ENCODE measurements at places on chromosomes 4 and X.
A peak's percentile ranks its signal among the peaks of the same experiment; 100 is the strongest.

GRCh38 chrX:13340182-13340791, 20.4 kb upstream of the ATXN3L start:
- DNase-seq, result no peak

DNA sequence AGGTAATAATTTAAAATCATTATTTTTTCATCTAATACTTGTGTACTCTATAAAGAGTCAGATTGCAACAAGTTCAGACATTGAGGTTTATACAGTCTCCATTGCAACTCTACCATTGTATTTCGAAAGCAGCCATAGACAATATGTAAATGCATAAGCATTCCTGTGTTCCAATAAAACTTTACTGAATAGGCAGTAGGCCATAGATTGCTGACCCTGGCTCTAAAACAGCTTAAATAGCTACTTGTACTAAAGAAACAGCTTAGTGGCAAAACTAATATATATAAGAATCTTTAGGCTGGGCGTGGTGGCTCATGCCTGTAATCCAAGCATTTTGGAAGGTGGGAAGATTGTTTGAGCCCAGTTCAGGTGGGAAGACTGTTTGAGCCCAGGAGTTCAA, 115.3 kb downstream of the PRSS12 start:
- no peak for DNase-seq

- DNase-seq, result no peak
Observed at GRCh38 chrX:111467896-111468295, 43.5 kb upstream of the SERTM2 start.

DNA sequence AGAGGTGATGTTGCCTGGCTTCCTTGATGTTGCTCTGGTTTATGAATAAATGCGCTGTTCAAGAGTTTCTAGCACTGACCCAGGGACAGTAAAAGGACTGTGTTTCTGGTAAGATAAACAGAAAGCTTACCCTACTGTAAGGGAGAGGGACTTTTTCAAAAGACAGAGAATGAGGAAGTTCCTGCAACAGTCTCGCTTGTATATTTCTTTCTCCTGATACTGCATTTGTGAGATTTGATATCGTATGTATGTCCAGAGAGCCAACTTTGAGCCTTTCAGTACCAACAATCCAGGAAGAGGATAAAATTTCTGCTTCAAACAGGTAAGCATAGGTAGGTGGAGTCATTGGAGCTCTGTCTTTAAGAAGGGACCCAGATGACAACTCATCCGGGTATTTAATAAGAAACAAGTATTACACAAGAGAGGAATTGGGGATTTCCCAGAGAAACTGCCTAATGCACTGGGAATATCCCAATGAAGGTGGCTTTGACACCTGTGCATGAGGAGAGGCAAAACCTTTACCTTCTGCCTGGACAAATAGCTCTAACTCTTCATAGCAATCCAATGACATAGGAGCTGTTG, 773 bp downstream of the DAPP1 start:
- no peak for DNase-seq

DNA sequence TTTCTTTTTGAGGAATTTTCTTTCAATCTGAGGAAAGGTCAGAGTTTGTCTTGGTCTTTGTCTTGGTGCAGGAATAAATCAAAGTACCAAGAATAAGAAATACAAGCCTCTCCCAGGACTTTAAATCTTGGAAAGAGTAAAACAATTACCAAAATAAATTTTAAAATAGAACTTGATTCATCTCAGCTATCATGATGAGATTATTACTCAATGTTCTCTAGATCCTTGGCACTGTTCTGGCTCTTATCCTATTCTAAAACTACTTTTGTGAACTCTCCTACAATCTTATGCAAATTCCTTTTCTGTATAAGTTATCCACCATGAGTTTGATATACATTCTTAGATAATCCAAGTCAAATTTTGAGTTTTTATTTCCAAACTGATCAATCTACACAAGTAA, 464.3 kb downstream of the PPARGC1A start:
- no peak for DNase-seq

DNA sequence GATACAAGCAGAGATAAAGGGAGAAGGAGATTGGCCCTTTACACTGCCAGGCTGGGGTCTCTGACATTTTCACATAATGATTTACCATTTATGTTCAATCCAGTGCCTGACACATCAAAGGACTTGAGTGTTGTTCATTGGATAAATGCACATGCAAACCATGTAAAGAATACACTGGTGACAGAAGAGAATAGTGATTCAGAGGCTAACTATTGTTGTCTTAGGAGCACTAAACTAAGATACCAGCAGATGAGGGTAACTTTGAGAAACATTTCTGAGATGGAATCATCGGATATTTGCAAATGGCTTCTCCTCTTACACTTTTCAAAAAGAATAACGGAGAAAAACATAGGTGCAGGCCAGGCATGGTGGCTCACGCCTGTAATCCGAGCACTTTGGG, 67.3 kb upstream of the HHIP start:
- DNase-seq, result no peak

- DNase-seq, result no peak
Observed at GRCh38 chrX:70456256-70456655, 11.6 kb downstream of the DLG3 start.

- DNase-seq, result no peak
Observed at GRCh38 chr4:40750461-40751258, 905 bp downstream of the NSUN7 start.

GRCh38 chr4:40124690-40125089, 68.0 kb downstream of the N4BP2 start:
- peak; percentile 18 for DNase-seq

DNA sequence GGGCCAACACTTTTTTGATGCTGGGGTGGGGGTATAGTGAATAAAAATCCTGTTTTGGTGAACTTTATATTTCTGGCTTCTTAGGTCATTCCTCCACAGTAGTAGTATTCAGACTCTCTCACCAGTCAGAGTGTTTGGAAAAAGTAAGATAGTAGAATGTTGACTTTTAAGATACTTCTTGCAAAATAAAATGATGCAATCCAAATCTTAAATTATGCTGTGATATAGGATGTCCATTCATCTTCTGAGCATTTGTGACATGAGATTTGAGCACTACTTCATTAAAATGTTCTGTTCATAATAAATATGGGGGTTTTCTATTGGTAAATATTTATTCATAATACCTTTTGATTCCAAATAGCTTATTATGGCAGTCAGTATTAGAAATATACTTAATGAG, 70.1 kb downstream of the BMP2K start:
- no peak for DNase-seq

DNA sequence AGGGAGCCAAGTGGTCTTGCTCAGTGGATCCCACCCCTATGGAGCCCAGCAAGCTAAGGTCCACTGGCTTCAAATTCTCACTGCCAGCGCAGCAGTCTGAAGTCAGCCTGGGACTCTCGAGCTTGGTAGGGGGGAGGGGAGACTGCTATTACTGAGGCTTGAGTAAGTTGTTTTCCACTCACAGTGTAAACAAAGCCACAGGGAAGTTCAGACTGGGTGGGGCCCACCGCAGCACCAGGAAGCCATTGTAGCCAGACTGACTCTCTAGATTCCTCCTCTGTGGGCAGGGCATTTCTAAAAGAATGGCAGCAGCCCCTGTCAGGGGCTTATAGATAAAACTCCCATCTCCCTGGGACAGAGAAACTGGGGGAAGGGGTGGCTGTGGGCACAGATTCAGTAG, 721.0 kb upstream of the NDST4 start:
- no peak for DNase-seq

GRCh38 chr4:113539408-113539807, 222.1 kb downstream of the CAMK2D start:
- DNase-seq, result no peak

DNA sequence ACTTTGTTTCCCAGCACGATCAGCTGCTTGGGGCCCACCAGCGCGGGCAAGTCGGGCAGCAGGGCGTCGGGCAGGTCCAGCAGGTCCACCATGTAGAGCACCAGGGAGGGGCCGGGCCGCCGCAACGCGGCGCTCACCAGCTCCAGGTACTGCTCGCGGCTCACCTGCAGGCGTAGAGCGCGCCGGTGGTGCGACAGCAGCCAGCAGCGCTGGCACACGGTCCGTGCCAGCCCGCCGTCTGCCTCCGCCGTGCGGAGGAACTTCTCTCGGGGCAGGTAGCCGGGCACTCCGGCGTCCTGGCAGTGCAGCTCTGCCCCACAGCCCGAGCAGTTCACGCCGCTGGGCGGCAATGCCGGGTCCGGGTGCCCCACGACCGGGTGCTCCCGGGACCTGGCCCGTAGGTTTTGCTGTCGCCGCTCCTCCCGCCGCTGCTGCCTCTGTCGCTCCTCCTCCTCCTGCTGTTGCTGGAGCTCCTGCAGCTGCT, 527 bp downstream of the NOA1 start:
- peak; percentile 61 for DNase-seq

DNA sequence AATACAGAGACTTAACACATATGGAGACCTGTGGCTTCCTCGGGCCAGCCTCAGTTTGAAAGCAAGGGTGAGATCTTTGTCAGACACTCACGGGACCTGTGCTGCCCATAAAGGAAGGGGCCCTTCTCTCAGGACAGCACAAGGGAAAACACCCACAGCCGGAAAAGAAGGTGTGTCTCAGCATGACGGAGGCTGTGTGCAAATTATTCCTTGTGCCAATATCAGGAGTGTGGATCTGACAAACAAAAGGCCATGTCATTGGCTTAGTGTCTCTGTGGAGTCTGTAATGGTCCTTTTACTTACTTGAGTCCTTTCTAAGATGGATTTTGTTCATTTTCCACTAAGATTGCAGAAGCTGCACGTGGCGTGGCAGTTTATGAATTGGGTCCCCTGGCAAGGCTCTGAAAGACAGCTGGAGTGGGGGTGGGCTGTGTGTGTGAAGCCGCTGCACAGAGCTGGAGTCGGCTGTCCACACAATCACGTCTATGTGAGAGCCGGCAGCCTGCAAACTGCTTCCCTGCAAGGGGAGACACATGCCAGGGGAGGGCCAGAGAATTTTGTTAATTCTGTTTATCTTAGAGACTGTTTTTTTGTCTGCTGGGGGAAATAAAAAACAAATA, 1.9 kb downstream of the ENPP6 start:
- DNase-seq, result no peak

DNA sequence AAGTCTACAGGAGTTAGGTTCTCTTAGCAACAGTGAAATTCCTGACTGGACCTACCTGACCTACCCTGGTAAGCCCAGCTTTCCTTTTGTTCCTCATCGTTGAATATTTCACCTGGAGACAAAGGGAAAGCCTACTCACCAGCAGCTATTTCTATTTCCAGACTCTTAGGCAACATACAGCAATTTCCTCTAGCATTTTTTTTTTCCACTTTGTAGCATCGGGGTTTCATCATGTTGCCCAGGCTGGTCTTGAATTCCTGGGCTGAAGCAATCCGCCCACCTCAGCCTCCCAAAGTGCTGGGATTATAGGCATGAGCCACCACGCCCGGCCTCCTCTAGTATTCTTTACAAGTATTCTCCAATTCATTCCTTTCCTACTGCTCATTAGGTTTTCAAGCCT, 6.8 kb upstream of the S100G start:
- DNase-seq, result no peak

GRCh38 chr4:98773638-98774037, 115.2 kb upstream of the TSPAN5 start:
- DNase-seq, result no peak

- no peak for DNase-seq
Observed at GRCh38 chr4:18858229-18858922, 836.8 kb upstream of the LCORL start.

GRCh38 chrX:48976086-48976485, 4.4 kb upstream of the KCND1 start:
- no peak for DNase-seq

DNA sequence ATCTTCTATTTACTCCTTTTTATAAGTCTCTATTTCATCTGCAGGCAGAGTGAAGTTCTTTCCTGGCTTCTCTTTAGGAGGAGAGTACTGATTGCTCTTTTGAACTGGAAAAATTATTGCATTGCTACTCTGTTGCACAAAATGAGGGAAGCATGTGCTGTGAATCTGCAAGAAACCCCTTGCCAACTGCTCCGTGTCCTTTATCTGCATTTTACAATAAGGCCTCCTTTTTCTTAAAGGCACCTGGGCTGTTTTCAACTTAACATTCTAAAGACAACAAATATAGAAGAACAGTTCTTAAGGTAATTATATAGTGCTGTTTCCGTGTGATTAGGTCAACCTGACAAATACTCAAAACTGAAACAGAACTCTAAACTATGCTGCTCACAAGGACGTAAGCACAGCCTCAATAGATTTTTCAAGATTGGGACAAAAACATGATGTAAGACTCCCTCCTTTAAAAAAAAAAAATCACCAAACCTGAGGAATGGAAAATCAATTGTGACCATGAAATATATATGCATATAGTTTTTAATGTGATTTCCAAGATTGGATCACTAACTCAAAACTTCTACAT, 716.6 kb upstream of the INTU start:
- DNase-seq, result no peak

DNA sequence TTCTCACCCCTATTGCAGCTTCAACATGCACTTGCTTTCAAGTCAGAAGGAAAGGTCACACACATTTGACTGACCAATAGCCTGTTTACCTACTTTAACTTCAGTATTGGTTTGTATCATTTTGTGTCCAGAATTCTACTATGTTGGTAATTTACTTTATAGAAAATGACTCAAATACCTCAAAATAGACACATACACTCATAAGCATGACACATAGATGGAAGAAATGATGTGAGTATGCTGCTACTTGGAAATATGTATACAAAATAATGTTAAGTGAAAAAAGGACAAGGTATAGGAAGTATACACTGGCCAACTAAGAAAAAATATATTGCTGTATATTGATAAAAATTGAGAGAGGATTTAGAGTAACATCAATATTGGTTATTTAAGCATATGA, 98.8 kb upstream of the CASK start:
- no peak for DNase-seq

DNA sequence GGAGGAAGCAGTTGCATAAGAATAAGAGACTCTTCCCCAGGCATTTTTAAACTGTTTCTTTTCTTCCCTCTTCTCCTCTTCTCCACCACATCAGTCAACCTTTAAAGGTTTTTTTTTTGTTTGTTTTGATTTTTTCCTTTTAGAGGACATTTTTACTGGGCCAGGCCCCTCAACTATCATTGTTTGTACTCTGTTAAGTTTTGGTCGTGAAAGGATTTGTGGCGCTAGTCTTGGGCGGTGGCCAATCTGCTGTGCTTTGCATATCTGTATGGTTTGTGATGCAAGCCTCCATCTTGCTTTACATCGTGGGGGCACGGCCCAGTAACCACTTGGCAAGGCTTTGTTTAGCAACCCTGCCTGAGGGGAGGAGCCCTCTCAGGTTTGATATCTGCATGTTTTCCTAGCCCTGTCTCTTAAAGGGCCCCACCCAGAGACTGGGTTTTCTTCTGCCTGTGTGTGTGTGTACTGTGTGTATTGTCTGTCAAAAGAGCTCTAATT, 101.9 kb upstream of the SLITRK2 start:
- no peak for DNase-seq

DNA sequence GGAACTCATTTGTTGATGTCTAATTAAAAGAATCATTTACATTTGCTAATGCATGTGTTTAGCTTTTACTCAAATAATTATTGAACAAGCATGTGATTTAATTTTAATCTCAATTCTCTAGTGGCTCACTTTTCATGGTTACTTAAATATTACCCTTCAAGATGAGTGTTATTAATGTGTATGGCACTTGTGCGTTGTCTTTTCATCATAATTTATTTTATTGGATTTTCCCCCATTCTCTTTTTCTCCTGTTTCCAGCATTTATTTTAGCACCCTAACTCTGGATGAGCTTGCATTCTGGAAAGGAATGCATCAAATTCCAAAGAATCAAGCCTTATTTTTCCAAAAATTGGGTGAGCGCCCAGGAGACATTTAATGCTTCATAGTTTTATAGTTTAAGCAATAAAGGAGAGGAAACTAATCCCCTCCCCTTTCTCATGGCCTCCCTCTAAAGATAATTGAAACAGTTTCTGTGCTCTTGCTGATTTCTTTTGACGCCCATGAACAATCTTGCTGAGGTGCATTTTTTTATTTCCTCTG, 191.1 kb upstream of the FAT4 start:
- no peak for DNase-seq
